Frontal cortex (tissue), 4 donors: ENCODE measurements at places on chromosomes 4 and X. TPM values are rescaled to one million over a fixed set of nuclear protein-coding genes. Genes with fewer than 3 reads are reported as not detected.

- DNase-seq = no peak
Observed at GRCh38 chrX:151973851-151974335, 583 bp downstream of the GABRE start.

GRCh38 chr4:2595952-2596552 lies 59.6 kb downstream of the FAM193A start:
- no peak for DNase-seq

DNA sequence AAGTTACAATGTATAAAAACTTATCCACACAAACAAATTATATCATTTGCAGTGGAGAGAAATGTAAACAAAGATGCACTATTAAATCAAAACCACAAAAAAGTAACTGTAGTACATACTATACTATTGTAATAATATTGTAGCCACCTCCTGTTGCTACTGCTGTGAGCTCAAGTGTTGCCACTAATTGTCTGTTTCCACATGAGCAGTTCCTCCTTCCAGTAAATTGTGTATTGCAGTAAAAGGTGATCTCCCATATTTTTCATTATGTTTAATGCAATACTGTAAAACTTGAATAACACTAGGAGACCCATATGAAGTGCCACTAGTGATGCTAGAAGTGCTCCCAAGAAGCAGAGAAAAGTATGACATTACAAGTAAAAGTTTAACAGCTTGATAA lies 11.7 kb downstream of the LIN54 start:
- DNase-seq = no peak

DNA sequence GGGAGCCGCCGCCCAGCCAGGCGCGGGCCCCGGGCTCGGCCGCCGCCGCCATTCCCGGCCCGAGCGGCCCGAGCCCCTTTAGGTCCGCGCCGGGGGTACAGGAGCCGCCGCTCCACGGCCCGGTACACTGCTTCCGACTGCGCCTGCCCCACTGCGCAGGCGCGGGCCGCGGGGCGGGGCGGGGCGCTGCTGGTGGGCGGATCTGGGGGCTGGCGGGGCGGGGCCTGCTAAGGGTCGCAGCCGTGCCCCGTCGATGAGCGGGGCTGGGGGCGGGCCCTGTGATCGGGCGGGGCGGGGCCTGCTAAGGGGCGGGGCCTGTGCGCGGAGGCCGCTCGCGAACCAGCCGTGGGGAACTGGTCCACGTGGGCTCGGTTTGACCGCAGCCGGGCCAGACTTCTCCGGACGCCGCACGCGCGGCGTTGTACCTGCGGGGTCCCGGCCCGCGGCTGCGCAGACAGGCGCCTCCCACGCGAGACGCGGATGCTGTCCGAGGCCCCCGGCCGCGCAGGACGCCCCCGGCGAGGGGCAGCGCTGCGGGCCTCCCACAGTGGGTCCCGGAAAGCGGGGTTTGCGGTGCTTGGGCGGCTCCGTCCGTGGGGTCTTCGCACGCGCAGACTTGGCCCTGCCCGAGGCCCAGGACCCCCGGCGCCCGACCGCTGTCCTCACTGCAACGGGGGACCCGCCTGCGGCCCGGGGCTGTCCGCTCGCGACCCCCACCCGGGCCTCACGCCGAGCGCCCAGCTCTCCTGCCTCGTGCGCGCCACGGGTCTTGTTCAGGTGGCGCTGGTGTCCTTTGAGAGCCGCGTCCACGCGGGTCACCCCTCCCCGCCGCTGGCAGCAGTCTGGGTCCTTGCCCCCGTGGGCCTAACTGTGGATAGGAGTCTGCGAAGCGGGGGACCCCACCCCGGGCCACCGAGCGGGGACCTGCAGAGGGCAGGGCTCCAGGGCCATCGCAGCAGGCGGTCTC lies at the start of gene DGKQ:
Gene DGKQ (minus strand): TSS at position 139 of the 967 bp plus-strand sequence. CDS start 87 bp downstream, at position 52.
- peak; percentile 100 for DNase-seq

- DNase-seq = peak; percentile 4
Observed at GRCh38 chr4:31370866-31371465, 650.8 kb downstream of the PCDH7 start.

DNA sequence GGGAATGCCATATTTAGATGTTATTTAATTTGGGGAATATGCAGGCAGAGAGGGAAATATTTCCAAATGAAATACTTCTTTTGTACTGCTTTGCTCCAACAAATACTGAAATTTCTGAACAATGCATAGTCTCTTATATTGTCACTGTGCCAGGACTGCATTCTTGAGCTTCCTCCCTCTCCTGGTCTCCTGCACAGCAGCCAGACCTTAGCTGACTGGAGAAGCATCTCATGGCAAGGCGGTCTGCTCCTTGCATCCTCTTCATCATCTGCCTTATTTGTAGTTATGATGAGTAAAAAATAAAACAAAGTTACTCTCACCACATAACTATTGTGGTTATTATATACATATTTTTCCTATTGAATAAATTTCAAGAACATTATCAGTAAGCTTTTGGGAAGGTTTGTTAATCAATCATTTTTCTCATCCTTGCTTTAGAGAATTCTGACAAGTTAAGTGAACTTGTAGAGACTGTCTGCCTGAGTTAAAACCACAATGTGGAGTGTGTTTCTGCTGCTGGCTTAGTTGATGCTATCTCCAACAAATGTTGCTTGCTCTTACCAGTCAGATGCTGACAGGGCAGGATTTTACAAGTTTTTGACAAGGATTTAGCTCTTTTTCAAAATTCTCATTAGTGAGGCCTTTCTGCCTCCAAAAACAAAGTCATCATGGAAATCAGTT lies 153.6 kb downstream of the SOWAHB start:
- DNase-seq = no peak

GRCh38 chr4:165208221-165208652 lies 876 bp downstream of the KLHL2 start:
- DNase-seq = no peak

DNA sequence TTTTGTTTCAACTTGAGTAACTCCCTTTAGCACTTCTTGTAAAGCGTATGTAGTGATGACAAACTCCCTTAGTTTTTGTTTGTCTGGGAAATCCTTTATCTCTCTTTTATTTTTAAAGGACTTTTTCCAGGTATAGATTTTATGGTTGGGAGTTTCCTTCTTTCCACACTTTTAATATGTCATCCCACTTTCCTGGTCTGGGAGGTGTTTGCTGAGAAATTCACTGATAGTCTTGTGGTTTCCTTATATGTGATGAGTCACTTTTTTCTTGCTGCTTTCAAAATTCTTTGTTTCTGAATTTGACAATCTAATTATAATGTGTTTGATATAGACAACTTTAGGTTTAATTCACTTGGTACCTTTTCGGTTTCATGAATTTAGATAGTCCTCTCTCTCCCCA lies 353.9 kb downstream of the GPAT3 start:
- DNase-seq = no peak

- DNase-seq = no peak
Observed at GRCh38 chrX:118761939-118762707, 34.7 kb downstream of the IL13RA1 start.

- DNase-seq = no peak
Observed at GRCh38 chr4:71732706-71733105, 51.2 kb downstream of the GC start.

DNA sequence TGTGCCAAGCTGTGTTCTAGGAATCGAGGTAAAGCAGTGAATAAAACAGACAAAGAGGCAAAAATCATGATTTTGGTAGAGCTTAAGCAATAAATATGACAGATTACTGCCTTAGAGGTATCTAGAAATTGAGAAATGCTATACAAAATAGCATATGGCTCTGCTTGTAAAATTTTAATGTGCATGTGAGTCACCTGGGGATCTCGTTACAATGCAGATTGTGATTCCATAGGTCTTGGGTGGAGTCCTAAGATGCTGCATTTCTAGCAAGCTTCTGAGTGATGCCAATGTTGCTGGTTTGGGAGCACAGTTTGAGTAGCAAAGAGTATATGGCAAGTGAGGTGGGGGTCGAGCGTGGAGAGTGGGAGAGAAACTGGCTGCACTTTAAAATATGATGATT lies 697.3 kb upstream of the MAGEB2 start:
- no peak for DNase-seq

DNA sequence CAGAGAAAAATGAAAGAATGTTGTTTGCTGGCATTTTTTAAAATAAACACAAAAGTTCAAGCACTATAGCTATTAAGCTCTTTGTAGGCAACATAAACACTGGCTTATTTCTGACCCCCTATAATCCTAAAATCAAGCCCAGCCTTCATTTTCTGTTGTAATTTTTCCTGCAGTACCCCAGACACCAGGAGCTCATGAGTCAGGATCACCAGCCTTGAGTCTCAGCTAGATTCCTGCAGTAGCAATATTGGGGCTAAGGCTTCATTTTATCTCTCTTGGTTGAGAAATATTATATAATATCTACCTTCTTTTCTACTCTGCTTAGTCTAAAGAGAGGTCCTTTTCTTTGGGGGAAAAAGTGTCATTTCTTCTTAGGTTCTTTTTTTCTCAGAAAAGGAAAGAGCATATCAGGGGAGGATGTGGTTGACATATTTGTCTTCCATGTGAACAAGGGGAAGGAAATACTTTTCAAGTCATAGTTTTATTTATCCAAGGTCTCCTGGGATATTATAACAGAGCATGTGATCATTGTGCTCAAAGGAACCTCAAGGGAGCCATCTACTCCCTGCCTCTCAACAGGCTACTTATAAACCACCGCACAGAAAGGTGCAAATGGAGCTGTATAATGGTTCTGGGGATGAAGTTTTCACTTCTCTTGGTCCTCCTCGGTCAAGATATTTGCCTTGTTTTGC lies 678.3 kb upstream of the NR3C2 start:
- no peak for DNase-seq

- no peak for DNase-seq
Observed at GRCh38 chrX:39905538-39905891, 192.2 kb downstream of the BCOR start.

DNA sequence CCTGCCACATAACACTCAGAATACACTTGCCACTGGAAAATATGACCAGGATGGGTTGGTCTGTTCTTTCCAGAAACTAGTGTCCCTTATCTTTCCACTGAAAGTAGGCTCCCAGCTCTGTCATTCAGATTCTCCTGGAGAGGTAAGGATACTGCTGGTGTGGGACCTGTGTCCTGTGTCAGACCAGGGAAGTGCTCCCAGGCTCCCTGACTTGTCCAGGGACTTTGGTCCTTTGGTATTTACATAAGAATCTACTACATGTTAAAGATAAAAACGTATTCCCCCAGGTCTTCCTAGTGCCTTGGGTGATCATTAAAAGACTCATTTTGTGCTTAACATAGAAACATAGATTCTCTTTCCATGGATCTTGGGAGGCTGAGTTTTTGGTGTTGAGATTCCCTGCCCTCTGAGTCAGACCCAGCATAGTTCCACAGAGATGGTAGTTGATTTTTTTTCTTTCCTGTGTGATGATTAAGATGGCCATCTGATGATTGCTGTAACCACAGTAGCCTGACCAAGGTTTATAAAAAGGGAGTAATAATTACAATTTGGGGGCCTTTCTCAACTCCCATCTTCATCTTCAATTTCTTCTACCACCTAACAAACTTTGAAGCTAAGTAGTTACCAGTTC lies 159.8 kb upstream of the JADE1 start:
- no peak for DNase-seq

DNA sequence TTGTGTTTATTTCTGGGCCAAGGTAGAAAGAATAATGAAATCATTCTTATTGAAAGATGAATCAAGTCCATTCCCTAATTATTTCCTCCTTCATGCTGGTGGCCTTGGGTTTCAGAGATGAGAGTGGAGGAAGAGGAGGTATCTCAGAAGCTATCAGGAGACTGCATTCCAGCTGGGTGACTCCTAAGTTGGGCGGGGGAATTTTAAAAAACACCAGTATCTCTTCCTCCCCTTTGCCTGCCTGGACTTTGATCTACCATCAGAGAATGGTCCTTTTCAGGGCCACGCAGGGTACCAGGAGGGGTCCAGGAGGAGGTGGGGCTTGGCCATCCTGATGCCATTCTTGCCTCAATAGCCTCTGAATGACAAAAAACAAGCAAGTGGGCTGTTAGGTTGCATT lies 104.4 kb downstream of the ASMT start:
- no peak for DNase-seq

DNA sequence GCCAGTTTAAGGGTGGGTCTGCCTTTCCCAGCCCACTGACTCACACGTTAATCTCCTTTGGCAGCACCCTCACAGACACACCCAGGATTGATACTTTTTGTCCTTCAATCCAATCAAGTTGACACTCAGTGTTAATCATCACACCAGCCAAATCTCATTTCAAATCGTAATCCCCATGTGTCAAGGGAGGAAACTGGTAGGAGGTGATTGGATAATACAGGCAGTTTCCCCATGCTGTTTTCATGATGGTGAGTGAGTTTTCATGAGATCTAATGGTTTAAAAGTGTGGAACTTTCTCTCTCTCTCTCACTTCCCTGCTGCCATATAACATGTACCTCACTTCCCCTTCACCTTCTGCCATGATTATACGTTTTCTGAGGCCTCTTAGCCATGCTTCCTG lies 647.2 kb upstream of the FRG1 start:
- no peak for DNase-seq

- no peak for DNase-seq
Observed at GRCh38 chr4:52619591-52619931, 39.5 kb downstream of the USP46 start.

GRCh38 chrX:123331349-123331748 lies 147.3 kb downstream of the GRIA3 start:
- no peak for DNase-seq

- DNase-seq = no peak
Observed at GRCh38 chr4:133808151-133808550, 393.4 kb downstream of the PABPC4L start.

TRMT44 gene
- 11.8 TPM for total RNA-seq

GPR82 gene
- not detected for total RNA-seq

ASB9 gene
- total RNA-seq = 0.82 TPM

WAS gene
- 2.0 TPM for total RNA-seq

PABPC4L gene
- total RNA-seq = 1.2 TPM

TENM3 gene
- 78.3 TPM for total RNA-seq

VEGFD gene
- not detected for total RNA-seq

MAB21L2 gene
- under 0.01 TPM for total RNA-seq

MID1 gene
- total RNA-seq = 7.7 TPM

HSFX3 gene
- not detected for total RNA-seq

PNMA3 gene
- 12.6 TPM for total RNA-seq

SPIN3 gene
- 31.8 TPM for total RNA-seq

AFF2 gene
- total RNA-seq = 313 TPM

IL2RG gene
- total RNA-seq = not detected

F8A3 gene
- 1.2 TPM for total RNA-seq
